ENCODE measurements at places on chromosomes 6 and 20.

GRCh38 chr20:24915892-24916291 lies 33.2 kb upstream of the CST7 start:
- DNase-seq: no peak

DNA sequence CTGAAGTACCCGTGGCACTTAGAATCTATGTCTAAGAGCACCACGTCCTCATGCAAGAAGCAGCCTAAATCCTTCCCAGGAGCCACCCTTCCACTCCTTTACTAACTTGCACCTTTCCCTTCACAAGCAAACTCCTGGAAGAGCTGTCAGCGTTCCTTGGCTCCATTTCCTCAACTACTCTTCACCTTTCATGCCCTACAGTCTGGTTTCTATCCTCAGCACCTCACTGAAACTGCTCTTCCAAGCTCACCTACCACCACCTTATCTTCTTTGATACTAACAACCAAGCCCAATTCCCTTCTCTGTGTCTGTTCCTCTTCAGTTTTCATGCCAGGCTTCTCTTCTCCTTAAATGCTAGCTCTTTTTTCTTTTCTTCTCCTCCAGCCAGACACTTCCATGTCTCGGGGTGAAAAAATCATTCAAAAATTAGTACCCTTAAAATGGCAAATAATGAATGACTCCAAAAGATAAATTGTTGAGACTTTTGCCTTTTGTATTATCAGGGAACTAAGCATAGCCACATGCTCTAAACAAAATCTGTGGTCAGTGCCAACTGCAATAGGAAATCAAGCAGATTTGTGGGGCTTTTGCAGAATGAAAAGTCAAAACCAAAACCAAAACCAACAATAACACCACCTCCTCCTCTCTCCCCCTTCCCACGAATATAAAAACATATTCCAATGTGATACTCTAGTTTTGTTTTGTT lies 149.6 kb upstream of the KCNK16 start:
- no peak for DNase-seq

- peak; percentile 36 for DNase-seq
These were observed 8.5 kb downstream of the SYNGAP1 start for GRCh38 chr6:33428224-33428965.

GRCh38 chr20:52132337-52132736 lies 59.2 kb downstream of the ZFP64 start:
- DNase-seq: no peak

GRCh38 chr20:32595143-32595542 lies 10.0 kb upstream of the NOL4L start:
- DNase-seq: no peak

GRCh38 chr20:15317546-15318232 lies 980.3 kb upstream of the FLRT3 start:
- no peak for DNase-seq

GRCh38 chr20:62735331-62735821 lies 26.7 kb downstream of the NTSR1 start:
- DNase-seq: no peak

DNA sequence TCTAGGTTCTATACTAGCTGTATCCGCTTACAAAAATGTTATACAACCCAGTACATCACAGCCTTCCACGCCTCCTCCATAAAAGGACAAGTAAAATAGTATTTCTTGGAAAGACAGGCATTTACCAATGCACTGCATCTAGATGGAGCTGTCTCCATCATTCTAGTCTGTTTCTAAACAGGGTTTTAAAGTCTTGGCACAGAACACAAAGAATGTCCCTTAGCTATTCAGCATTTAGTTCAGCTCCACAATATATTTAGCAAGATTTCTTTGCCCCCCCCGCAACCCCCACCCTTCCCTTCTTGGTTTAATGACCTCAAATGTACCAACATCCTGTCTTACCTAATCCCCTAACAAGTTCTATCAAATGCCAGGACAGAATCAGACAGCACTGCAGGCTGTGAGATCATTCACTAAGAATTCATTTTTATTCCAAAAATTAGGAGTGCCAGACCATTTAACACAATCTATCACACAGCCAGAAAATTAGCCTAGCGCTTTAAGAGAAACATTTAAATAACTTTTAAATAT lies 198.6 kb downstream of the BACH2 start:
- peak; percentile 33 for DNase-seq

DNA sequence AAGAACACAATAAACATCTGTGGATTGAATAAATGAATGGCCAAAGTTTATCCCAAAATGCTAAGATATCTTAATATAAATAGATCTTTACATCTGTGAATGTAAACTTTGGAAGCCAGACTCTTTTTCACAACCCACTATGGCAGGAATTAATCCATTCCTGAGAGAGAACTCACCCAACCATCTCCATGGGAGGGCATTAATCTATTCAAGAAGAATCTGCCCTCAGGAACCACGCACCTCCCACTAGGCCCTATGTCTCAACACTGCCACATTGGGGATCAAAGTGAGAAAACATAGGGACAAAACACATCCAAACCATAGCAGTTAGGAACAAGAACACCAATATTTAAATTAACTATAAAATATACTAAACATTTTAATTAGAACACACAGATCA lies 3.4 kb downstream of the UBE3D start:
- no peak for DNase-seq

DNA sequence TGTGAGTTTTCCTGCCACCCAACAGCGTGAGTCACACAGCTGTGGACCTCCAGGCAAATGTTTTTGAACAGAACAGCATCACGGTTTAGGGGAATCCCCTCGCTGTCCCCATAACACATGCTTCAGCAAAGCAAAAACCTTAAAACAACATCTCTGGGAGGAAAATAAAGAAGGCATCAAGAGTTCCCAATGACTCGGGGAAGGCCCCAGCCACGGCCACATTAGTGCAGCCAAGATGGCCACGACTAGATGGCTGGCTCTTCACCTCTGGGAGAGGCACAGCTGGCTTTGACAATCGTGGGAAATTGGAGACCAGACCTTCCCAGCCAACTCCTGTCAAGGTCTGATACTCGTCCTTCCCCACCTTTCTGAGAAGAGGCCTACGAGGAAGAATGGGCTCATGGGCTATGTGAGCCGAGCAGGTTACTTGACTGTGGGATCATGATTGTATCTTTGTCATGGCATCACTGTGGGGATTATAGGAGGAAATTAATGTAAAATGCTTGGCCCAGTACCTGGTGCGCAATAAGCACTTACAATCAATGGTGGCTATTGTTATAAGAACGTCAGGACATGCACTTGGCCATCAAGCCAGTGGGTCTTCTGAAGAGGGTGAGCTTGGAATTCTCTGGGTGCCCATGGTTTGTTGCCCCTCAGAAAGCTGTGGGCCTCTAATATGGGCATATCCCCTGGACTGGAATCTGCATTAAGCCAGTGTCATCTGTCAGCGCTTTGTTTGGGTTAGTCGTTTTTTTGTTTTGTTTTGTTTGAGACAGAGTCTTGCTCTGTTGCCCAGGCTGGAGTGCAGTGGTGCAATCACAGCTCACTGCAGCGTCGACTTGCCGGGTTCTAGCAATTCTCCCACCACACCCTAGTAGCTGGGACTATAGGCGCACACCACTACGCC lies 43.6 kb downstream of the FGD2 start:
- DNase-seq: peak; percentile 39

GRCh38 chr6:36033935-36034334 lies 6.3 kb downstream of the MAPK14 start:
- no peak for DNase-seq

Measured in endothelial cell of umbilical vein (primary cell).